Upper lobe of right lung (tissue), 1 donor: ENCODE measurements at places on chromosomes 1 and 21.

DNA sequence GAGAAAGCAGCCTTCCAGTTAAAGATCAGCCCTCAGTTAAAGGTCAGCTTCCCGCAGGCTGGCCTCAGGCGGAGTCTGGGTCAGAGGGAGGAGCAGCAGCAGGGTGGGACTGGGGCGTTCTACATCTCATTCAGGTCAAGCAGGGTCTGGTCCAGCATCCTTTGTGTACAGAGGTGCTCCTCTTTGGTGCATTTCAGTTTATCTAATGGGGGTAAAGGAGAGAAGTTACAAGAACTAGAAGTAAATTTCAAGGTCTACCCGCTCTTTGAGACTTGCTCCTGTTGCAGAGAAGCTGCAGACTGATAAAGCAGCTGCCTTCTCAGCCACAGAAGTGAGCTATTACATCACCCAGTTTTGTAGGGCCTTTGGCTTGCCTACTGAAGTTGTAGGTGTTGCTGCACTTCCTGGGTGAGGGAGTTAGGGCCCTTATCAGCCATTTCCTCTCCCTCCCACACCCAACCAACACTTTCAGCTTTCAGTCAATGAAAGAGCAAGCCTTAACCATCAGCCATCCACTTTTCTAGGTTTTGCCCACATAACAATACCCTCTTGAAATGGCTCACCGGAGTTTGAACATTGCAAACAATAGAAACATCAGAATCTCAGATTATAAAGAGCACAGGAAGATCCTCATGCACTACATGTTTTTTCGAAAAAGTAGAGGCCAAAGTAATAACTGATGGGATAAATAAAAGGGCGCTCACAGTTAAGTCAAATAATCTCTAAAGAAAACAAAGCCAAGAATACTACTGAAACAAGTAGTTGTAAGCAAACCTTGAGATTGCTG lies 2.8 kb upstream of the NUP210L start:
- no peak for DNase-seq

- no peak for DNase-seq
These were observed 147.6 kb downstream of the DYRK1A start for GRCh38 chr21:37514038-37514667.

GRCh38 chr1:226723657-226724532 lies 15.2 kb downstream of the ITPKB start:
- DNase-seq, result no peak

DNA sequence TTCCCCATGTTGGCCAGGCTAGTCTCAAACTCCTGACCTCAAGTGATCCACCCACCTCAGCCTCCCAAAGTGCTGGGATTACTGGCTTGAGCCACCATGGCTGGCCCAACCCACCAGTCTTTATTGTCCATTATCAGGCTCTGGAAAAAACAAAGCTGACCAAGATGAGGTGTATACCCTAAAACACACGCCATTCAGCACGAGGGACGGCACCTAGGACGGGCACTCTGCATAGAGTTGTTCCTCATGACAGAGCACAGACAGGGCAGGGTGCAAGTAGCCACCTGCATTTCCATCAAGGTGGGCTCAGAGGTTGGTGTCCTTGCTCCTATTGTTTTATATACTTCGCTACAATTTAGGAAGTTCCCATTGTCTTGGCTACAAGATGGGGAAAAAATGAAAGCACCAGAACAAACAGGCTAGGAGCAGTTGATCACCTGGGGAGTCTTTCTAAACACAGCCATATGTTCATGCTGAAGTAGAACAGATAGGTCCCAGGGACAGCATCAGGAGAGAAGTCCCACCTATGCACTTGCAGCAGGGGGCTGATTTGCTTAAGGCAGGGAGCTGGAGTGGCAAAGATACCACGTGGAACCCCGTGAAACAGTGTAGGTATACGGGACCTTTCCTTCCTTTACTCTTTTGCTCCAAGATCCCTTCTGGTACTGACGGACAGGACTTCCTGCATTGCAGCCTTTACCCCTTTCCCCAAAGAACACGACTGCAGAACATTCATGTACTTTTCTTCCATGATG lies 4.5 kb downstream of the KRTCAP2 start:
- DNase-seq, result no peak

DNA sequence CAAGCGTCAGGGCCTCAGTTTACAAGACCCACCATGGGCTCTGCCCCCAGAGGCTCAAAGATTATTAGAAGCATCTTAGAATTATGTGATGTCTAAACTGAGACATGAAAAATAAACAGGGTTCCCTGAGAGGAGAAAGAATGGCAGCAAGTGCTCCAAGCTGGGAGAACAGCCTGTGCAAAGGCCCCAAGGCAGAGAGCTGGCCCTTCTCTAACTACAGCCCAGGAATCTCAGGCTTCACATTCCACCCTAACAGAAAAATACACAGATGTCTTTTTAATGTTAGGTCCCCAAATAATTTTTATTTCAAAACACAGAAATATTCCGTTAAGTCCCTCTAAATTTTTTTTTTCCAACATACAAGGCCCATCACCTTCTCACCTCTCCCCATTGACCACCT lies 21.7 kb downstream of the SSBP3 start:
- no peak for DNase-seq

- DNase-seq, result no peak
These were observed 63.0 kb downstream of the HIVEP3 start for GRCh38 chr1:41855713-41856112.

DNA sequence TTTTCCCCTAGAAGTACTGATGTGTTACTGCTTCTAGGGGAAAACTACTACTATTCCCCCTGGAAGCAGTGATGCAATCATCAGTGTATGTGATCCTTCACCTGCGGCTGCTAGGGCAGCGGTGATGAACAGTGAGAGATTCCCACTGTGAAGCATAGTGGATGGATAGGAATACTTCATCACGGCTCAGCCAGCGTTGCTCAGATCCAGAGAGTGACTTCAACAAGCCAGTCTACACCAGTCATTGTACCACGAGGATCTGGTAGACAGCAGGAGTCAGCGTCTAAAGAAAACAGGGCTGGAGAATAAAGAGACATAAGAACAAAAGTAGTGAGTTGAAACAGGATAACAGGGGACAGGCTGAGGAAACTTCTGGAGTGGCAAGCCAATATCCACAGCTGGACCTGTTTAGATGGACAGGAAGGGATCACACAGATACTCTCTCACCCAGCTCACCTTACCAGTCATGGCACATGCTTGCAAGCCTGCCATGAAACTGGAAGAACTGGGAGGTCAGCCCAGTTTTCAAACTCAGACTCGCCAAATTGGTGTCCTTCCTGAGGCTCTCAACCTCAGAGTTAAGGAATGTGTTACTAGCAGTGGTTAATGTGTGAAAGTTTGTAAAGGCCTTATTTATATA lies 42.4 kb upstream of the LRRC52 start:
- no peak for DNase-seq

DNA sequence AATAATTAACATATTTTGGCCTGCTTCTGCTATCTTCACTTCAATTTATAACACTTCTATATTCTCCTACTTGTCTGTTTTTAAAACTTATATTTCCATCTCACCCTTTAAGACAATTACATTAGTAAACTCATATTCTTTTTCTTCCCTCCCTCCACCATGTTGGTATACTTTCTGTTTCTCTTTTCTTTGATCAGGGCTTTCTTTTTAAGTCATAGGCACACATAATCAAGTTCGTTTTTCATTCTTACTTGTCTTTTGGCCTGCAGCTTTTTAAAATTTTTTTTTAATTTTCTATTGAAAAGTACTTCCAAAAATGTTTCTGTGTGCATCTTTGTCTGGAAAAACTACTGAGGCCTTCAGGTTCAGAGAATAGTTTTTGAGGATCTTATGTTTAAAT lies 2.3 kb downstream of the PYHIN1 start:
- no peak for DNase-seq

- no peak for DNase-seq
These were observed 22.9 kb downstream of the S1PR1 start for GRCh38 chr1:101259744-101260148.

- DNase-seq, result no peak
These were observed 3.4 kb downstream of the PODN start for GRCh38 chr1:53065391-53065790.

DNA sequence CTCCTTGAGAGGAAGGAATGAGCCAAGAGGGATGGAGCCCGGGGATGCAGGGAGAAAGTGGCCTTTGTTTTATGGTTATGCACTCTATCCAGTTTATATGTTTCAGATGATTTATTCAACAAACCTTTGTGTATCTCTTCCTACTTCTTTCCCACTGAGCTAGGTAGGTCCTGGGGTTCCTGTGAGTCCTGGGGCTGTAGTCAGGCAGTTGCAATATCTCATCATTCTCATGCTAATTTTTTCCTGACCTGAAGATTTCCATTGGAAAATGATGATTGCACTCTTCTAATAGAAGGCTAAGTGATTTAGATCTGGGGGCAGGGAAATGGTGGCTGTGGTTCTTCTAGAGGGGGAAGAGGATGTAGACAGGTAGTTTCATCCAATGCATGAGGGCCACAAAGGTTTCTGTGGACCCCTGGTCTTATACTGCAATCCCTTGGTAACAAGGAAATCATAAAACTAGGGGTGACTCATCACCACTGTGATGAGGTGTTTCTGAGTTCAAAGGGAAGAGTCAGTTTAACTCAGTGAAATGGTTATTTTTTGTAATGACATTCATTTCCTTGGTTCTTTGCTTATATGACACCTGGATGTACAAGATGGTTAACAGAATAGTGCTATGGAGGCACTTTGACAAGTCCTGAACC lies 20.2 kb downstream of the B3GALT5 start:
- no peak for DNase-seq

- peak; percentile 96 for DNase-seq
These were observed at the start of gene EPHA2 for GRCh38 chr1:16155537-16156410. Gene EPHA2, minus strand, starts transcription at chr1:16156069. Its CDS starts 137 bp downstream, at chr1:16155932.
